ENCODE measurements at places on chromosomes 6 and 20.

DNA sequence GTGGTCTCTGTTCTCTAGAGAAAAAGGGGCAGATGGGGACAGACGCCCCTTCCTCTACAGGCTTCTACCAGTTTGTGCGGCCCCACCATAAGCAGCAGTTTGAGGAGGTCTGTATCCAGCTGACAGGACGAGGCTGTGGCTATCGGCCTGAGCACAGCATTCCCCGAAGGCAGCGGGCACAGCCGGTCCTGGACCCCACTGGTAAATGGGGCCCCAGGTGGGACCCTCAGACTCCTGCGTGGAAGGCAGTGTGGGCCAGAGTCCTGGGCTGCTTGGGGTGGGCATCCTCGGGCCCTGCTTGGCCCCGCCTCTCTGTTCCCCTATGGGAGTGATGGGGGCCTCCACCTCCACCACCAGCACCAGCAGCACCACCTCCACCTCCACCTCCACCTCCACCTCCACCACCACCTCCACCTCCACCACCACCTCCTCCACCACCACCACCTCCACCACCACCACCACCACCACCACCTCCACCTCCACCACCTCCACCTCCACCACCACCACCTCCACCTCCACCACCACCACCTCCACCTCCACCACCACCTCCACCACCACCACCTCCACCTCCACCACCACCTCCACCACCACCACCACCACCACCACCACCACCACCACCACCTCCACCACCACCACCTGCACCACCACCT is 3.2 kb upstream of the TNFRSF6B start:
- H3K27ac ChIP-seq = no peak overlapping the region
- H3K36me3 ChIP-seq = peaks cover 17% of the 10 kb centered on the region
- no peak overlapping the region for H3K4me3 ChIP-seq
- no peaks in the 10 kb centered on the region for H3K4me1 ChIP-seq
- DNase-seq = no peak
- H3K27me3 ChIP-seq = peaks cover 1% of the 10 kb centered on the region

DNA sequence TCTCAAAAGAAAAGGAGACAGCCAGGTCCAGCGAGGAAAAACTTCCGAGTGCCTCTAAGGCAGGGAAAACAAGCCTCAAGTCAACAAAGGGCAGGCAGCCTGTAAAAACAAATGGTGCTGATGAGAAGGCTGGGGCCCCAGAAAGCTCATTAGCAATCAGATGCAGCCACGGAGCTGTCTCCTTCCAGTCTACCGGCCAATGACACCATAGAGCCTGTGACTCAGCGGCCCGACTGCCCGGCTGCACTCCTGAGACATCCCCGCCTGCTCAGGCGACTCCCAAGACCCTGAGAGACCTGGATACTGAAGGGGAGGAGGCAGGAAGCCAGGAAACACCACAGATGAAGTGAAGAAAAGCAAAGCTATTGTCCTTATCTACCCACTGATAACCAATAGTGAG is 120.1 kb upstream of the HDDC2 start:
- H3K27me3 ChIP-seq = no peaks in the 10 kb centered on the region
- H3K27ac ChIP-seq = no peak overlapping the region
- no peaks in the 10 kb centered on the region for H3K4me1 ChIP-seq
- no peak for DNase-seq
- no peak overlapping the region for H3K4me3 ChIP-seq
- no peaks in the 10 kb centered on the region for H3K36me3 ChIP-seq

GRCh38 chr6:168244961-168245551 is 74.5 kb downstream of the DACT2 start:
- no peaks in the 10 kb centered on the region for H3K27me3 ChIP-seq
- no peaks in the 10 kb centered on the region for H3K4me1 ChIP-seq
- no peak overlapping the region for H3K27ac ChIP-seq
- H3K36me3 ChIP-seq = no peaks in the 10 kb centered on the region
- H3K4me3 ChIP-seq = no peak overlapping the region
- DNase-seq = no peak

GRCh38 chr20:62543470-62544302 is 67.9 kb upstream of the GATA5 start:
- no peaks in the 10 kb centered on the region for H3K36me3 ChIP-seq
- peaks cover 6% of the 10 kb centered on the region for H3K27me3 ChIP-seq
- no peak for DNase-seq
- no peaks in the 10 kb centered on the region for H3K4me1 ChIP-seq
- H3K27ac ChIP-seq = no peak overlapping the region

DNA sequence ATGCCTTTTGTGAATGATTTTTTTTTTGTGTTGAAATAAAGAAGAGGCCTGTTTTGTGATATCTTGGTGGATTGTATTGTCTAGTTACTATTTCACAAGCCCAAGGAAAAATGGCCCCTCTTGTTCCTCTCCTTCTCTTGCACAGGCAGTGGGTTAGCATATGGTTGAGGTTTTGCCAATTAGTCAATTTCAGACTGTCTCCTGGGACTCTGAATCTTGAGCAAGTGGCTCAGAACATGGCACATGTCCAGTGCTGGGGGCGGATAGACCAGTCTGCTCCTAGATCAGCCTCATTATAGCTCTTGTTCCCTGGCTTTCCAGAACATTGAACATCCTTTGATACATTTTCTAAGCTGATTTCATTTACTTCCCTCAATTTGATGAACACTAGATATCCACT is 589.2 kb downstream of the PHF3 start:
- no peak for DNase-seq
- no peak overlapping the region for H3K4me3 ChIP-seq
- no peaks in the 10 kb centered on the region for H3K4me1 ChIP-seq
- H3K27ac ChIP-seq = no peak overlapping the region

DNA sequence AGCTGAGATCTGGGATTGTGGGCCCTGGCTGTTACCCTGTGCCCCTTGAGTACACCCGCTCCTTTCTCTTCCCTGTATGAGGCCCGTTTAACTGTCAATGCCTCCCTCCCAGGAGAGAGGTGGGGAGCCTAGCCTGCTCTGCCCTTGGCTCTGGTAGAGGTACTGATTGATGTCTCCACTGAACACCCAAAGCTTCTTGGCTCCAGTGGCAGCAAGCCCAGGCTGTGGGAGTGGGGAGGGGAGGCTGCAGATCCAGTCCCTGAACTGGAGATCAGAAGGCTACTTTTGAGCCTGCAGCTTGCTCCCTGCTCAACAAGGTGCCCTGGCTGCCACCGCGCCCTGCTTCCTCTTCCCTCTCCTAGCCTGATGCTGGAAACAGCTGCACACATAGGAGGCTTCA is 7.5 kb downstream of the LRRC73 start:
- H3K36me3 ChIP-seq = peaks cover 48% of the 10 kb centered on the region
- H3K4me3 ChIP-seq = no peak overlapping the region
- peaks cover 3% of the 10 kb centered on the region for H3K27me3 ChIP-seq
- DNase-seq = no peak

DNA sequence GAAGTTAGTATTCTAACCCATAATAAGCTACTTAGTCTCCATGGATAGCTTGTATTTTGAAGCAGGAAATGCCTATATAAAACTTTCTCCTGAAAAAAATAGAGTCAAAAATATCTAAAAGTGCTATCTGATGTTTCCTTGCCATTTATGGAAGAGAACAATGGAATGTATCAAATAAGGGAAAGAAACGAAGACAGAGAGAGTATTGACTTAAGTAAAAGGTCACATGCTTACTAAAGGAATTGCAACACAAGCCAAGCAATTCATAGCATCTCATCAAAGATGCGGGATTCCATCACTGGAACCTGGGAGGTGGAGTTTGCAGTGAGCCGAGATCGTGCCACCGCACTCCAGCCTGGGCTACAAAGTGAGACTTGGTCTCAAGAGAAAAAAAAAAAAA is 112.9 kb upstream of the DTNBP1 start:
- peak overlapping the region; percentile 96 for H3K27ac ChIP-seq
- H3K4me3 ChIP-seq = peak overlapping the region; percentile 70
- H3K4me1 ChIP-seq = peaks cover 85% of the 10 kb centered on the region
- H3K27me3 ChIP-seq = no peaks in the 10 kb centered on the region
- no peak for DNase-seq

- no peaks in the 10 kb centered on the region for H3K4me1 ChIP-seq
- no peak overlapping the region for H3K27ac ChIP-seq
- no peaks in the 10 kb centered on the region for H3K36me3 ChIP-seq
- H3K27me3 ChIP-seq = no peaks in the 10 kb centered on the region
Observed at GRCh38 chr6:68679399-68679798, 44.3 kb downstream of the ADGRB3 start.

DNA sequence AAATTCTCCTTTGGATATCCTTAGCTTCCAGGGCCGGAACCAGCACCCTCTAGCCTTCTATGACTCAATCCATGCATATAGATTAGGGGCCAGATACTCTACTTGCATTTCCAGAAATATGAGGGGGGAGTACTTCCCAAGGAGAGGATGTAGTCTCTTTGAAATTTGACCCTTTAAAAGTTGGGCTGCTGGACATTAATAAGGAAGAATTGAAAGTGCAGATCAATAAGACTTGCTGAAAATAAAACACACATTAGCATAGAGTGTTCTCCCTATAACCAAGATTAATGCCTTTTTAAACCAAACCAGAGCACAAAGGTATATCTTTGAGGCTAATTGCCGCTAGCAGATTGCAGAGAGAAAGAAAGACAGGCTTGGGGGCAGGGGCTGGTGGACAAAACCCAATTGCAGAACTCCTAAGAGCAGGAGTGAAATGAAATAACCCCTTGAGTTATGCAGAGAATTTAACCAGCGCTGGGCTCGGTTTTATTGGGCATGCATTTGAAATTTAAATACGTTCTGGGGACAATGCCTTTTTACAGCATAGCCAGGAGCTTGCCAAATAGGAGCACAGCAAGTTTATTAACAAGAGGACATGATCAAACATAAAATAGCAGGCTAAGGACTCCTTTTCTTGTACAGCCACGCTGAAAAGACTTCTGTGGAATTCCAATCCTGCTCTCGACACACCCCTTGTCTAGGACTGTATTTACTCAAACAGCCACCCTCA is 108.2 kb upstream of the SALL4 start:
- no peak for DNase-seq
- no peak overlapping the region for H3K27ac ChIP-seq
- peaks cover 10% of the 10 kb centered on the region for H3K27me3 ChIP-seq
- H3K4me3 ChIP-seq = no peak overlapping the region

DNA sequence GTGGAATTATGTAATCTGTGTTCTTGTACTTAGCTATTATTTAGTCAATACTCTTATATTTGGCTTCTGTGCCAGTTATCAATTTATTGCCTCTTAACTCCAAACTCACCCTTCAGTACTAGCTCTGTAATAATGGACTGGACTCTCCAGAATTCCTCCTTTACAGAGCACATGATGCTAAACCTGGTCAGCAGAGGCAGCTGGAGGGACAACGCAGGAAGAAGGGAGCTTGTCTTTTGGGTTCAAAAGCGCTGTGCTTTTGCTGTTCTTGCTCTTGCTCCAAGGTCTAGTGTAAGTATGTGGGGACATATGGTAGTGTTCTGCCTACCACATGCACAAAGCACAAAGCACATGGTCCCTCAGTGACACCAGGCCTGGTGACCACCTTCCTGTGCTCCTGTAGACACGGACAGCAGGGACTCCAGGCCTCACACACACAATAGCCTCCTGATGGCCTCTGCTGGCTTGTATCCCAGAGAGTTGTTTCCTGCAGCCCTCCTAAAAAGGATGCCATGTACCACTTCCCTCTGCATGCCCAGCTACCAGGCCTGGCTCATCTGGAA is 46.1 kb downstream of the CHD6 start:
- H3K4me3 ChIP-seq = no peak overlapping the region
- DNase-seq = no peak
- no peak overlapping the region for H3K27ac ChIP-seq
- H3K27me3 ChIP-seq = no peaks in the 10 kb centered on the region

Data from activated T-helper 2 cell treated with anti-CD3 and anti-CD28 coated beads, Interferon-gamma antibody, Interleukin-2, Interleukin-4, amounts not matched to agents 10 μg/mL and 5 μg/mL and 100 μg/mL, durations not matched to agents 14 hours and 24 hours and 36 hours (primary cell).